Endothelial cell of coronary artery (primary cell): ENCODE measurements at places on chromosomes 13 and 19. TPM values are rescaled to one million over a fixed set of nuclear protein-coding genes. Genes with fewer than 3 reads are reported as not detected.

The ZNF506 gene
- 0.45 and 7.1 TPM in 2 replicates for total RNA-seq

The ZNF492 gene
- 0.19 TPM in 1 of 2 replicates, not detected in the other for total RNA-seq

The SLAIN1 gene
- 0.56 and 1.3 TPM in 2 replicates for total RNA-seq

The KCNJ14 gene
- 0.36 and 0.75 TPM in 2 replicates for total RNA-seq

The MEDAG gene
- total RNA-seq: 25.0 and 36.0 TPM in 2 replicates

The ZNF534 gene
- not detected in 2 replicates for total RNA-seq

The SHISA7 gene
- not detected in 2 replicates for total RNA-seq
